ENCODE measurements at places on chromosomes 3 and 15. TPM values are rescaled to one million over a fixed set of nuclear protein-coding genes. Genes with fewer than 3 reads are reported as not detected.

GRCh38 chr3:14435175-14436014 is 33.0 kb downstream of the SLC6A6 start:
- no peak for DNase-seq

- no peak for DNase-seq
Measured at GRCh38 chr15:94265009-94265408, 33.6 kb downstream of the MCTP2 start.

- no peak for DNase-seq
Measured at GRCh38 chr15:100234158-100235029, 107.4 kb downstream of the ADAMTS17 start.

DNA sequence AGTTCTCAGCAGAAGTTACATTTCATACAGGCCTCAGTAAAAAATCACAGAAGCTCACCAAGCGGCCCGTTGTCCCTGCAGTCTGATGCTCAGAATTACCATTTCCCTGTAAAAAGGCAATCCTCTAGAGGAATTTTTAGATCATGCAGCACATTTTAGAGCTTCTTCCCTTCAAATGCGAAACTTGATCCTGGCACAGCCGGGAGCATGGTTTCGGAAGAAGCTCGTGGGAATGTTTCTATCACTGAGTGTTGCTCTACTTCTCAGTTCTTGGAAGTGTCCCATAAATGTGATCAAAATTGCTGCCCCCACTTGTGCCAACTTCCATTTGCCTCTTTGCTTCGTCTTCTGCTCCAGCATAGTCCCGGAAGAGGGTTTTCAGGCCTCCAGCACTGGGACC is 3.8 kb upstream of the H1-8 start:
- no peak for DNase-seq

GRCh38 chr3:198018416-198018815 is 58.4 kb downstream of the LMLN start:
- no peak for DNase-seq

DNA sequence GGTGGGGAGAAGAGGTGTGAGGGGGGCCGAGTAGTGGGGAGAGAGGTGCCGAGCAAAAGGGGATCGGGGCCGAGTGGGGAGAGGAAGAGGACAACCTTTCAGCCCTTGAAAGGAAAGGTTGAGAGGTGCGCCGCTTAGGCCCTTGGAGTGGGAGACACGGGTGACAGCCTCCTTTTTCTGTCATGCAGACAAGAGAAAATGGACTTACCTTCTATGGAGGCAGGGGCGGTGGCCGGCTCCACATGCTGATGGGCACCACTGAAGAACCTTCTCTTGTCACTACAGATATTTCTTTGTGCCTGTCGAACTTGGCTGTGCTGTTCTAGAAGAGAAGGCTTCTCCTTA is 421 bp downstream of the KLHL18 start:
- DNase-seq: peak; percentile 55

- DNase-seq: no peak
Measured at GRCh38 chr3:180116203-180116602, 79.5 kb upstream of the PEX5L start.

DNA sequence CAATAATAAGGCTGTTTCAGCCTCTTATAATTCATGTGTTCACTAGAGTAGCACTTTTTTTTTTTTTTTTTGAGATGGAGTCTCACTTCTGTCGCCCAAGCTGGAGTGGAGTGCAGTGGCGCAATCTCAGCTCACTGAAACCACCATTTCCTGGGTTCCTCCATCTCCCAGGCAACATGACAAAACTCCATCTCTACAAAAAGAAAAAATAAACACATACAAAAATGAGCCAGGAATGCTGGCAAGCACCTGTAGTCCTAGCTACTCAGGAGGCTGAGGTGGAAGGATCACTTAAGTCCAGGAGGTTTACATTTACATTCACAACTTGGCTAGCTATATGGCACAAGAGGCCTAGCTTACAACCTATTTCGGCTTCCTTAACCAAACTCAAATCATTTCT is 6.8 kb downstream of the USP4 start:
- no peak for DNase-seq

- no peak for DNase-seq
Measured at GRCh38 chr3:136621628-136622027, 130.6 kb downstream of the STAG1 start.

DNA sequence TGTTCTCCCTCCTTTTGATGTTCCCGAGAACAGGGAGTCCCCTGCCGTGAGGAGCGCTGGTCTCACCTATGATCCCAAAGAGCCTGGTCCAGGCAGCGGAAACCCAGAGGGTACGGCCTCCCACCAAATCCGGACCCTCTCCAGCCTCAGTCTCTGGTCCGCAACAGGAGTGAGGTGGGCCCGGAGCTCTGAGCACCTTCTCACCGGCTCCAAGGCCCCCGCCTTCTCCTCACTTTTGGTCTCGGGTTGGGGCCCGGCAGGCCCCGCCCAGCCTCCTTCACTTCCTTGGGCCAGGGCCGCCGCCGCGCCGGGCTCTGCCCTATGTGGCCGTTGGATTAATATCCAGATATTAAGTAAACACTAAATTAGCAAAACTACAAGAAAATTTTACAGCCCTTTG is 5.7 kb upstream of the SKOR1 start:
- DNase-seq: no peak

DNA sequence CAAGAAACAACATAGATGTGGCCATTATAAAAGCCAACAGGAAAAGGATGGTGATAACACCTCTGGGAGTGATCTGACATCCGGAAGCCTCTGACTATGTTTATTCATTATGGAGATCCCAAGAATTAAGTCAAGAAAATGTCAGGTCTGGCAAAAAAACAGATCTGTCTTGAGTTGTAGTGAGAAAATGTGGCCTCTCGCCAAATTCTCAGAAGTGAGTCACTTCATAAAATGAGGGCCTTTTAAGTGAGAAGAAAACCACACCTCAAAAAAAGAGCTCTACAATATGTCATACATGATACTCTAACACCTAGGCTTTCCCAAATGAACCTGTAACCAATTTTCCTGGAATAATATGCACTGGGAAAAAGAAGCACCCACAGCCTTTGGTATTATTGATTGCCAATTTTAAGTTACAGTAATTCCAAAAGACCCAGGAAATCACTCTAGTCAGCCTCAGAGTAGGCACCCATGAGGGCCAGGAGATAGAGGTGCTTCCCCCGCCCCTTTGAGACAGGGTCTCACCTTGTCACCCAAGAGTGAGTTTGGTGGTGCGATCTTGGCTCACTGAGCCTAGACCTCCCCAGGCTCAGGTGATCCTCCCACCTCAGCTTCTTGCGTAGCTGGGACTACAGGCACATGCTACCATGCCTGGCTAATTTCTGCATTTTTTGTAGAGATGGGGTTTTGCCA is 38.0 kb downstream of the CCR3 start:
- no peak for DNase-seq

DNA sequence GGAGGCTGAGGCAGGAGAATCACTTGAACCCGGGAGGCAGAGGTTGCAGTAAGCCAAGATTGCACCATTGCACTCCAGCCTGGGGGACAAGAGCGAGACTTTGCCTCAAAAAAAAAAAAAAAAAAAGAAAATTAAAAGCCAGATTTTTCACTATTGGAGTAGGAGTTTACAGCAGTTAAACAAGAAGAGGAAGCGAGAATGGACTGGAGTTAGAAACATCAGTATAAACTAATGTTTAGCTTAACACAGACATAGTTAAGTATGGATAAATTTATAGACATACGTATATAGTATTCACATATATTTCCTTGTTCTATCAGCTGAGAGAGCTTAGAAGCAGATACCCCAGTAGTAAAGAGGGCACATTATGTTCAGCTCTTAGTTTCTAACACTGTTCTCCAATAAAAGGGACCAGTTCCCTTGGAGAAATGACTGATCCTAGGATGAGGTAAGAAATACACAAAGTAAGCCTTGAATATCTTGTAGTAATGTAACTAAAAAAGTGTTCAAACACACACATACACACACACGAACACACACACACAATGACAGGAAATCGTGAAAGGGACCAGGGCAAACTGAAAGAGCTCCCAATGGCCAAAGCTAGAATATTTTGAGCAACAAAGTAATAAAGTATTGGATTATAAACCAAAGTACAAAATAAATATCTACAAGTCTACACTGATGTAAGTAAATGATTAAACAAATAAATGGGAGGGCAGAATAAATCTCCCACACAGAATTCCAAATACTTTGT is 25.1 kb downstream of the PIK3CB start:
- no peak for DNase-seq

GRCh38 chr15:30985081-30985531 is 6.3 kb downstream of the MTMR10 start:
- DNase-seq: peak; percentile 10

GRCh38 chr3:191076903-191077552 is 122.0 kb upstream of the OSTN start:
- no peak for DNase-seq

DNA sequence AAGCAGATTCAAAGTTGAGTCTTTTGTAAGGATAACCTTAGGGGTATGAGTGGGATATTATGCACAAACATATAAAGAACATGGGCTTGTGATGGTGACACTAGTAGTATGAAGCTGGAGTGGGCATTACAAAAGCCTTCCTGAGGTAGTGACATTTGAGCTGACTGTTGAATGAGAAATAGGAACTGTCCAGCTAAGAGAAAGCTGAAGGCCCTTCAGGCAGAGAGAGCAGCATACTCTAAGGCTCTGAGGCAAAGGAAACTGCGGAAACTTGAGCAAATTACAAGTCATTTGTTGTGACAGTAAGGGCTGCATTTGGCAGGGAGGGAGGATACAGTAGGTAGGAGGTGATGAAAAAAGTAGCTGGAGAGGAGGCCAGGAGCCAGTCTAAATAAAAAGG is 190.7 kb upstream of the CD96 start:
- no peak for DNase-seq

DNA sequence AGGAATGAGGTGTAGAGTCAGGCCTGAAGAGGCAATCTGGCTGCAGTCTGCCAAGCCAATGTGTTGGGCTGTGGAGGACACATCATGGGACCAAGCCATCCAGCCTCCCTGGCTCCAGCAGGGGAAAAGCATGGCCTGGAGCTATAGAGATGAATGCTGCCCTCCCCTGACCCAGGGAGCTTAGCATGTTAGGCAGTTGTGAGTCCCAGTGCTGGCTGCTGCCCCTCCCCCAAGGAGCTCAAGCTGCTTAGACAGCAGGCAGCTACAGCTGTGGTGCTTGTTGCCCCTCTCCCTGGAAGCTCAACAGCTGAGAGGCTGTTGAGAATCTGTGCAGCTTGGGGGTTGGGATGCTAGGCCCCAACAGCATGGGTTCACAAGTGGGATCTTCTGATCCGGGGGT is 85.6 kb upstream of the DNAJC19 start:
- no peak for DNase-seq

GRCh38 chr15:61483599-61483998 is 254.5 kb upstream of the RORA start:
- no peak for DNase-seq

DNA sequence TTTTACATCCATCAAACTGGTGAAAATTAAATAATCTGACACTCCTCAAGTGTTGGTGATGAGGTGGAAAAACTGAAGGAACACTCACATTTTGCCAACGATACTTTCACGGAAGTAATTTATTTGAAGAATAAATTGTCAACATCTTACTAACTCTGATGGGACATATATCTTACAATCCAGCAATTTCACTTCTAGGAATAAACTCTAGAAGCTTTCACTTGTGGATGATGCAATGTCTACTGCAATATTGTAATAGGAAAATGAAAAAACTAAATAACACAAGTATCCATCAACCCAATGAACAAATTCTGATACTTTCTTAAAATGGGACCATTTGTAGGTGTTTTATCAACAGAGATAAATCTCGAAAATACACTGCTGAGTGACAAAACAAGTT is 16.2 kb upstream of the LIPC start:
- no peak for DNase-seq

GRCh38 chr3:47010111-47010712 is 30.7 kb downstream of the NBEAL2 start:
- DNase-seq: no peak

- DNase-seq: no peak
Measured at GRCh38 chr15:57883701-57884100, 177.2 kb downstream of the POLR2M start.

DNA sequence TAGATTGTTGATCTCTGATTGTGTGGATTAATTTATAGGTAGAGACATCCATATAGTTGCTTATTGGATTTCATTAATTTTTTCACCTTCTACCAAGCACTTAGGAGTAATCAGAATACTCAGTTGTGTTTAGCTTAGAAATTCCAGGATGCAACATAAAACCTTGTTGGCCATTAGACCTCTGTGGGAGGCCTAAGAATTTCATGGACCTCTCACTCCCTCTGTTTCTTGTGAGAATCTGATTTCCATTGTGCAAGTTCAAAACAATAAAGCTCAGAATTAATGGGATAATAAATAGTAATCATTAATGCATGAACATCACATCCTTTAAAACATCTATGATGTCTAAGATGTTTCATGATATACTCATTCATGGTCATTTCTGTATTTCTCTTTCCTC is 332.4 kb downstream of the GRM7 start:
- DNase-seq: no peak

GRCh38 chr3:187516446-187517185 is 148.4 kb downstream of the RTP4 start:
- no peak for DNase-seq

DNA sequence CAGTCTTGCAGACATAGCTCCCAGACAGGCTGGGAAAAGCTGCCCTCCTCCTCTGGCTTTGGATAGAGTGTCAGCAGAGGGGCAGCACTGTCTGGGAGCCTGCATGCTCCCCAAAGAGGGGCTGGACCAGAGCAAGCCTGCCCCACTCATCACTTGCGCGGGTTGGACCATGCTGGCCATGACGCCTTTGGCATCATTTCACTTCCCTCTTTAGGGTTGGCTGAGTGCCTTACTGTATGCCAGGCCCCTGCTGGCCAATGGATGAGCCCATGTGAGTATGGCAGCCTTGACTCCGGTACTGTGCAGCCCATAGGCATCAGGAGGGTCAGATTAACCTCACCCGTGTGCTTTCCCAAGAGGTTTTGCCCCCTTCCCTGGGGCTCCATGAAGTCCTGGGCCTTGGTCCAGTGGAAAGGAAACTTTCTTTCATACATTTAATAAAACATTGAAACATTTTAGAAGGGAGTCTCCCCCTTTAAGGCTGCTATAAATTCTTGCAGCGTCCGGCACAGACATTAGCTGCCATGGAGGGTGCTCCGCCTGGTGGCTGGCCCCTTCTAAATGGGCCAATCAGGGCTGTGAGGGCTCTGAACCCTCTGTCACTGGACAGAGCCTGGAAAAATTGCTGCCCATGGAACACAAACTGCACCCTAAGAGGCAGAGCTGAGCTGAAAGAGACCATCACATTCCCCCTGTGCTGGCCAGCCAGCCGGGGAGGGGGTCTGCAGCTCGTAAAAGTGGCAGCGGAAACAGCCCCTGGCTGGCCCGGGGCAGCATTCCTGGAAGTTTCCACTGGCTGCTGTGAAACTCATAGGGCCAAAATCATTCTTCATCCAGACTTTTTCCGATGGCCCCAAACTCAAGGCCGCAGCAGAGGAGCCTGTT is 20.8 kb upstream of the DUSP7 start:
- no peak for DNase-seq

The KCNAB1 gene
- not detected for total RNA-seq

The RARB gene
- not detected for total RNA-seq

The APPL1 gene
- 51.1 TPM for total RNA-seq

The RBPMS2 gene
- total RNA-seq: not detected

The HTR3E gene
- not detected for total RNA-seq

The CLDN18 gene
- total RNA-seq: not detected

The MOBP gene
- total RNA-seq: not detected

The PPIP5K1 gene
- 89.5 TPM for total RNA-seq

The ATP1B3 gene
- total RNA-seq: 133 TPM

Measured in OCI-LY7 (cell line).